ENCODE measurements at places on chromosomes 1 and 21.

GRCh38 chr21:45288441-45288841 lies 746 bp upstream of the POFUT2 start:
- peak; percentile 27 for DNase-seq

DNA sequence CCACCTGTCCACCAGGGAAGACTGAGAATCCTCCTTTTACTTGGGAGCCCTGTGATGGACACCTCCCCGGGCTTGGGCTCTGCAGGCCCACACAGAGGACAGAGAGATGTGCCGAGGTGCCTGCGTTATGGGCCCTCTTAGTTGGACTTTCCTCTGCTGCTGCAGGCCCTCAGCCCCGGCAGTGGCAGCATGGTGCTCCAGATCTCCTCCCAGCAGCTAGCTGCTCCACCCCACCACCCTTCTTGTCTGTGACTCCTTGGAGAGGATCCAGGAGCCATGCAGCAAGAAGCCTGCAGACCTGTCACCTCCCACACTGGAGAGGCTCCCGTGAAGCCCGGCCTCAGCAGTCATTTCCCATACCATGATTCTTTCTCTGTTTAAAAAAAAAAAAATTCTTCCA lies 27.4 kb downstream of the PHGDH start:
- DNase-seq: no peak

- peak; percentile 84 for DNase-seq
Measured at GRCh38 chr21:36104317-36105300, 30.3 kb upstream of the CBR3 start.

DNA sequence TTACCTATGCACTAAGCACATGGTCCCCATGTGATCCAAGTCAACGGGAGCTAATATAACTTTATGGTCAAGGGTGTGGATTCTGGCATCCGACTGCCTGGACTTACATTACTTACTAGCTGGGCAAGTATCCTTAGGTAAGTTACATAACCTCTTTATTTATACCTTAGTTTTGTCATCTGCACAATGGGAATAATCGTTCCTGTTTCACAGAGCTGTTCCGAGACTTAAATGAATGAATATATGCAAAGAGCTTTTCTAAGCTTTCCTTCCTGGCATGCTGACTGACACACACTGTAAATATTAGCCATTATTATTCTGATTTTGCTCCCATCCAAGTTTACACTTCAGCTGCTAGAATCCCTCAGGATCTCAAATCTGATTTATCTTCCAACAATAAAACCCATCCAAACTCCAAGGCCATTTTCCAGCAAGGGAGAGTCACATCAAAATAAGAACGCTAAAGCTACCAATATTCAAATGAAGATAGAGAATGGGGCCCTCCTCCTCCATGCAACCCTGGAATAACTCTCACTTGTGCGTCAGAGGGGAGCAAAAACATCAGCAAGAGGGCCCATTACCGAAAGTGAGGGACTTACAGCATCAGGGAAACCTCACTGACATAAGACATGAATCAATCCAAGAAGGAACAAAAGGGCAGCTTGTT lies 115.6 kb upstream of the KAZN start:
- DNase-seq: no peak

- DNase-seq: no peak
Measured at GRCh38 chr1:200693327-200693726, 23.6 kb upstream of the DDX59 start.

DNA sequence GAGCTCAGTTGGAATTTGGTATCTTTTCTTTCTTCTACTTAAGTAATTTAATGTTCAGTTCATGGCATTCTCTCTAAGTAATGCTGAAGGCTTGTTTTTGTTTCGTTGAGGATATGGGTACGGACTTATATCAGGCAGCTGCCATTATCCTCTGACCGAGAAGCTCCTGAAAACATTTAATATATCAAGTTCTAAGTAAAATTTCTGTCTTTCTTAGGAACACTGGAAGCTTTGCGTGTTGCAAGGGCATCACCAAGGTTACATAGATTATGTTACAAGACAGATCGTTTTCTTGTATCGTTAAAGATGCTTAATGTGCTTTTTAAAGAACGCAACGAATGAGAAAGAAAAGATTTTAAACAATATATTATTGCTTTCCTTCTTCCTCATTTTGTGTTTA lies 1.0 kb upstream of the GALNT2 start:
- DNase-seq: no peak

- DNase-seq: no peak
Measured at GRCh38 chr1:69425871-69426270, 141.9 kb upstream of the LRRC7 start.

DNA sequence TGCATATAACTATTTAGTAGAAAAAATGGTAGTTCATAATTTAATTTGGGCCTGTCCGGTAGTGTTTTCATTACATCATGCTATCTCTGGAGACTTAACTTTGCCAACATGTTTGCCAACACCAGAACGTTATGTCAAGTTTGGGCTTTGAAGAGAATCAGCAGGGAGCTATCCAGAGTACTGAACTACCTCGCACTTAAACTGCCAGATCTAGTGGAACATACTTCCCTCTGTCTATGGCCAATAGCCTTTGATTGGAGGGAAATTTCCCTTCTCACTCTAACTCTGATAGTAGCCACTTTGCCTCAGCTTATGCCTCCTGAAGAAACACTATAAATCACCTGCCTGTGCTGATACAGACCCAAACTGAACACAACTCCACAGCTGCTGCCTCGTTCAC lies 10.0 kb downstream of the LRRC53 start:
- DNase-seq: no peak

DNA sequence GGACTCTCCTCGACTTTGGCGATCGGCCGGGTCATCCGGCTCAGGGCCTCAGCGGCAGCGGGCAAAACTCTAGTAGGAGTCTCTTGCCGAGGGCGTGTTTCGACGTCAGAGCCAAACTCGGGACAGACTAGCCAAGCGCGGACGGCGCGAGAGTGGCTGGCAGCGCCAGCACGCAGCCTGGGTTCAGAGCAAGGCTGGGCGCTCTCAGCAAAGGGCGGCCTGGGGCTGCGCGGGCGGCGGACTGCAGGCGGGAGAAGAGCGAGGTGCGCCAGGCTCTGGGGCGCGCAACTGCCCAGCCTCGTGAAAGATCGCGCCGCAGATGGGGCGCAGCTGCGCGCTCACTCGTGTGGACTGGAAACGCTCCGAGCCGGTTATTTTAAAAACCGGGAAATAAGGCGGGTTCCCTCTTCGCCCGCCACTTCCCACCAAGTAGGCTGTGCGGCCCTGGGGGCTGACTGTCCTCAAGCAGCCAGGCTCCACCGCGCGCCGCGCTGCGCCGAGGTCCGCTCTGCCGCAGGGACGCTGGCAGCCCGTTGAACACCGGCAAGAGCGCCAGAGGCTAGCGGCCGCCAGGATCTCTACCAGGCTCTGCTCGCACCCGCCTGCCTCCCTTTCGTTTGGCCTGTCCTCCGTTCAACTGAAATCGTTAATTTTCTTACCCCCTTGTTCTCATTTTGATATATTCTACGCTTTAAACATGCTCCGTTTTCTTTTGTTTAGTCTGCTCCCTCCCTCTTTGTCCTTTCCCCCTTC lies 2.4 kb downstream of the ALX3 start:
- DNase-seq: no peak

DNA sequence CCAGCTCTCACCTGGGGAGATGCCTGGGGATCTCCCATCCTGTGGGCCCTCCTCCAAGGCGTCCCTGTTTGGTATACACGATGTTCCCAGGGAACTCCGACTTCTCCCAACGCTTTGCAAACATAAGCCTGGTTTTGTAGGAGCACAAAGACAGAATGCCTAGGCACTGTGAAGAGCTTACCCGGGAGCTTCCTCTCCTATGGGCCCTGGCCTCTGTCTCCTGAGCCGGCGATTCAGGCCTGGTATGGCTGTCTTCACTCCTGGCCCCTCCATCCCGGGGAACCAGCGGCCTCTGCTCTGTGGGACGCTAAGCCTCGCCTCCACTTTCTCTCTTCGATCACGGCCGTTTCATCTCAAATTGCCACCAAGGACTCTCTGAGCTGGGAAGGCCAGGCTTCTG lies 59.6 kb upstream of the ACTRT2 start:
- DNase-seq: no peak

- no peak for DNase-seq
Measured at GRCh38 chr1:170932236-170932635, 3.1 kb upstream of the MROH9 start.

GRCh38 chr1:54312796-54313316 lies 93.3 kb downstream of the SSBP3 start:
- peak; percentile 73 for DNase-seq

DNA sequence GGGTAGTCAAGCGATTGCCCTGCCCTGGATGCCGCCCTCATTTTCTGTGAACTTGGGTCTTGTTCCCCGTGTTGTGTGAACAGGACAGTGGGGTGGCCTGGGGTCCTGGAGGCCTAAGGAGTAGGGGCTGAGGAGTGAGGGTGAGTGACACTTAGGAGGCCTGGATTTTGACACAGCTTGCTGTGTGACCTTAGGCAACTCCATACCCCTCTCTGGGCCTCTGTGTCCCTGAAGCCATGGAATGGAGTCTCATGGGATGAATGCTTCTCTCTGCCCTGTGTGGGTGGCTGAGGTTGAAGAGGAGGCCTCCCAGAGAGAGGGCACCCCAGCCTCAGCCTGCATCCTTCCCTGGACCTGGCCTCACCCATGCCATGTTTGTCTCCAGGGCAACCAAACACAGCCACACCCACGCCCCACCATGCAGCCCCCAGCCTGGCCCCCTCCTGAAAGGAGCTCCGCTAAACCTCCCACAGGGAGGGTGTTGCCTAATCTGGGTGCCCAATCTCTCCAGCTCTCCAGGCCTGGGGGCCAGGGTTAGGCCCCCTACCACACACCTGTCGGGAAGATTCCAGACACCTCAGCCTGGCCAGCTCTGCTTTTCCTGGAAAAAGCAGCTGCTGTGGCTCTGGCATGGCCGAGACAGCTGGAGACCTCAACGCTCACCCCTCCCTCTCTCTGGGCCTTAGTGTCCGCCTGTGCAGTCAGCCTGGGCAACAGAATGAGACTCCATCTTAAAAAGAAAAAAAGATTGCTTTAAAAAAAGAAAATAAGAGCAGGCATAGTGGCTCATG lies 9.9 kb downstream of the MYOM3 start:
- no peak for DNase-seq

DNA sequence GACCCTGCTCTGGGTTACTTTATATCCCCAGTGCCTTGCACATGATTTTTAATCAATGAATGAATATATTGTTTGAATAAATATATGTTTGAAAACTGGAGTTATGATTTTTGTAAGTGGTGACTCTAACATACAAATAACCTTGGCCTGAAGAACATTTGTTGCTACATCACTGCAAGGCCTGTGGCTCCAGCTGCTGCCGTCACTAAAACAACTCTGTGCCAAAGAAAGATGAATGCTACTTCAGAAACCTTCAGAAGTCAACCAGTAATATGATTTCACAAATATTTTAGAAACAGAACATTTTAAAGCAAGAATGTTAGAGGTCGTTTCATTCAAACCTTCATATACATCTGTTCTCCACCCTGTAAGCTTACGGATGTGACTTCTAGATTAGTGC lies 60.6 kb upstream of the SEC16B start:
- DNase-seq: no peak

GRCh38 chr21:46416551-46416950 lies 42.1 kb upstream of the DIP2A start:
- DNase-seq: no peak

GRCh38 chr1:41100170-41100569 lies 78.6 kb upstream of the SLFNL1 start:
- no peak for DNase-seq

DNA sequence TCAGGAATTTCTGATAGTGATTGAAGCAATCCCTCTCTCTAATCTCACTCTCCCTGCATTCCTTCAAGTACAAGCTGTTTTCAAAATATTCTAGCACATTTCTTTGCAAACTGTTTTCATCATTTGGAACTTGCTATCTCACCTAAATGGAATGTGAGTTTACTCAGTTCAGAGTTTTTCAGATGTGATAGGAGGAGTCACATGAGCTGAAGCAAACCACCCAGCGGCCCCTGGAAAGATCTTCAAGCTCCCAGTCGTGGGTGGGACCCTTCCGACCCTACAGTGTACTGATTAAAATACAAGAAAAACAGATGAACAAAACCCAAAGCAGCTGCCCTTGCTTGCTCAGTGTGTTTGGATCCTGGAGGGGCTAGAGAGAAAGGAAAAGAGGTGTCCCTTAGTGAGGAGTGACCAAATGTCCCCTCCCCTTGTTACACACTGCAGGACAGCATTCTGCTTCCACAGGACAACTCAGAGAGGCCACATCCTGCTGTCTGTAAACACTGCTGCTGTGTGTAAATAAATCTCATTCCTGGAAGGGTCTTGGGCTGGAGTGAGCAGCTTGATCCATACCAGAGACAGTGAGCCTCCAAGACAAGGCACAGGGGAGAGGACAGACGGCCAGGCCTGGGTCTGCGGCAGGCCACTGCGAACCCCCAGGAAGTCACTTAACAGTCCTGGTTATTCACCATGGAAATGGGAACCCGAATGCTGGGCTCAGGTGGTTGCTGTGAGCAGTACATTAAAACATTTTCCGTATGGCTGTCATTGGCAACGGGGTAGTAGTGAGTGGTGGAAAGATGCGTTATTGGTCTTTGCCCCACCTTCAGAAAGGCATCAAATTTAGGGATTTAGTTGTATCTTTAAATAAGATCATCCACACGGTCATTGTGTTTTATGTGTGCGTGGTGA lies 229.2 kb downstream of the RHOU start:
- DNase-seq: peak; percentile 71
